GM13976 (cell line): ENCODE measurements at places on chromosomes 5 and 9.

- DNase-seq = no peak
Measured at GRCh38 chr9:70080481-70081119, 37.0 kb downstream of the MAMDC2 start.

GRCh38 chr5:88761939-88762338 lies 121.0 kb downstream of the MEF2C start:
- no peak for DNase-seq

GRCh38 chr5:180126716-180127681 lies 55.4 kb upstream of the RNF130 start:
- DNase-seq = peak; percentile 80

DNA sequence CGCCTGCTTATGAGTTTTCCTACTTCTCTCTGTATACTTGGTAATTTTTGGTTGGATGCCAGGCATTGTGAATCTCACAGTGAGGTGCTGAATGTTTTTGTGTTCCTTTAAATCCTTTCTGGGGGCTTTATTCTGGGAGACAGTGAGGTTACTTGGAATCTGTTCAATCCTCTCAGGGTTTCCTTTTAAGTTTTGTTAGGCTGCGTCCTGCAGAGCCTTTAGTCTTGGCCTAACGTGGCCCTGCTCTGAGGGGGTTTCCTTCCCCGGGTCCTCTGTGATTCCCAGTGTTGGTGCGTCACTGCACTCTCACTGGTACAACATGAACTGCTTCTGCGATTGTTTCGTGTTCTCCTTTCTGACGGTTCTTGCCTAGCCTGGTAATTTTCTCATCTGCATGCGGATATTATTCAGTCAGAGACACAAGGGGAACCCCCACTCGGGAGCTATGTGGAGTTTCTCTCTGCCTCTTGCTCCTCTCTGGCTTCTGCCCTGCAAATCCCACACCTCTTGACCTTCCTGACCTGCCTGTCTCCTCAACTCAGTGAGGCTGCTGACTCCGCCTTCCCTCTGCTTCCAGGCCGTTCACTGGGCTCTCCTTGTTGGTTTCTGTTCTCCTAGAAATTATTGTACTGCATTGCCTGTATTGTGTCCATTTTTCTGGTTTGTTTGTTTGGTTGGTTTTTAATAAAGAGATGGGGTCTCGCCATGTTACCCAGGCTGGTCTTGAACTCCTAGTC lies 128.1 kb downstream of the DAB2IP start:
- DNase-seq = no peak

DNA sequence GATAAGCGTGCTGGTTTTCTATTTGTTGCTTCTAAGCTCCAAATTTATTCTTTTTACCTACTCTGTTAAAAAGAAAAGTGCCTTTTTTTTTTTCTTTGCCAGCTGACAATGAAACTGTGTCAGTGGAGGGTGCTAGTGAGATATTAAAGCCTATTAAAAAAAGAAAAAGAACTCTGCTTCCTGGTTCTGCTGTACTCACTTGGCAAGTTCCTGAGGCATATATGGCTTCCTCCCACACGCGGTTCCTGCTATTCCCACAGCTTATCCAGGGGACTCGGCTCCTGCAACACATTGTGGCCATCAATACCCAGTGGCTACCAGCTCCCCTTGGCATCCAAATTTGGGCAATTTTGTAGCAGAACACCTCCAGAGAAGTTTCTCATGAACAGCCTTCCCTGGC lies 1977.7 kb upstream of the CDH9 start:
- DNase-seq = no peak

DNA sequence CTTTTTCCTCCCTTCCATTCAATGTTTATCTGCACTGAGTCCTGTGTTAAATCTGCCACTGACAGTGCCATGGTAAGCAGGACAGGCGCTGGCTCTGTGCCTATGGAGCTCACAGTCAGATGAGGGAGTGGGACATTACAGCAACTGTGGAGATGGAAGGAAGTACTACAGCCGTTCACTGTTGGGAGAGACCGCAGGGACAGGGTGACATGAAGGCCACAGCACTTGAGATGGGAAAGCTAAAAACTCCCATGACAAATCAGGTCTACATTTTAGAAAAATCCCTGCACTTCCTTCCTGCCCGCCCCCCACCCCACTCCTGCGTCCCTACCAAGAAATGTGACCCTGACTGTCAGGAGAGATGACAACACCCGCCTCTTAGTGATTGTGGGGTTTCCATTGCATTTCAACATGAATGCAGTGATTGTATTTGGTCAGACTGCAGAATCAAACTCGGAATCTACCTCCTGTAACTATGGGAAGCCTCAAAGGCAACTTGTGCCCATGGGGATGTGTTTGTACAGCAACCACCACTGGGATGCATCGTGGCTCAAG lies 56.4 kb downstream of the GTF3C4 start:
- no peak for DNase-seq
